ENCODE measurements at places on chromosomes 6 and 20. TPM values are rescaled to one million over a fixed set of nuclear protein-coding genes. Genes with fewer than 3 reads are reported as not detected.

DNA sequence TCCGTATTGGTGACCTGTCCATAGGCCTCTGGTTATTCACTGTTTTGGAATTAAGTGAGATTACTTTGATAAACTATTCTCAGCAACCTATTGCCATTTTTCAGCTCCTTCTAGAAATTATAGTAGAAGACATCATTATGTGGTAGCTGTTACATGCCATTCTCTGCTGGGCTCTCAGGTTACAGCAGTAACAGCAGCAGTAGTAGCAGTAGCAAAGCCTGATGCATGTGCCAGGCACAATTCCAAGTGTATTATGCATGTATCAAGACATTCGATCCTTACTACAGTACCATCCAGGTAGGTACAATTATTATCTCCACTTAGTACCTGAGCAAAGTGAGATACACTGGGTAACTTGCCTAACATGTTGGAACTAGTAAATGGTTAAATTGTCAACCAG lies 74.3 kb downstream of the RPS12 start:
- no peak for DNase-seq

DNA sequence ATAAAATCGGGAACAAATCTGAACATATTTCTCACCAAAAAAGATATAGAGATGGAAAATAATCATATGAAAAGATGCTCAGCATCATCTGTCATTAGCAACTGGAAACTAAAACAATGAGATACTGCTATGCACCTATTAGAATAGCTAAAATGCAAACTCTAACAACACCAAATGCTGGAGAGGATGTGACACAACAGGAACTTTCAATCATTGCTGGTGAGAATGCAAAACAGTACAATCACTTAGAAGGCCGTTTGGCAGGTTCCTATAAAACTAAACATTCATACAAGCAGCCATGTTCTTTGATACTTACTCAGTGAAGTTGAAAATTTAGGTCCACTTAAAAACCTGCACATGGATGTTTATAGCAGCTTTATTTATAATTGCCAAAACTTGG lies 67.0 kb downstream of the FAM50B start:
- DNase-seq, result no peak

IMPG1 gene
- polyA plus RNA-seq, result 5.2 TPM

GRCh38 chr6:51147756-51148155 lies 329.1 kb downstream of the TFAP2B start:
- no peak for DNase-seq

- DNase-seq, result no peak
Measured at GRCh38 chr6:168674595-168674994, 233.6 kb downstream of the SMOC2 start.

DNA sequence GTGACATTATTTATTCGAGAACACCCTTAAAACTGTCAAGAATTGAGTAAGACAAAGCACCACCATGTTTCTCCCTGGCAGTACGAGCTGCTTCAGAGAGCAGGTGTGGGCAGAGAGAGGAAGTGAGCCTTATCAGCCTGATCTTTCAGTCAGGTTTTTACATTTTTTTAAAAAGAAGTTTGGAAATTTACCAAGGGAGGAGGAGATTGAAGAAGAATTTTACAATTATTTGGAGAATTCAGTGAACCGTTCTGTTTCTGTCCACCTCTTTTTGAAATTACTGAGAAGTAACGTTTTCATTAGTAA lies 75.5 kb downstream of the ZDHHC14 start:
- no peak for DNase-seq
